ENCODE measurements at places on chromosomes 7 and 10.

DNA sequence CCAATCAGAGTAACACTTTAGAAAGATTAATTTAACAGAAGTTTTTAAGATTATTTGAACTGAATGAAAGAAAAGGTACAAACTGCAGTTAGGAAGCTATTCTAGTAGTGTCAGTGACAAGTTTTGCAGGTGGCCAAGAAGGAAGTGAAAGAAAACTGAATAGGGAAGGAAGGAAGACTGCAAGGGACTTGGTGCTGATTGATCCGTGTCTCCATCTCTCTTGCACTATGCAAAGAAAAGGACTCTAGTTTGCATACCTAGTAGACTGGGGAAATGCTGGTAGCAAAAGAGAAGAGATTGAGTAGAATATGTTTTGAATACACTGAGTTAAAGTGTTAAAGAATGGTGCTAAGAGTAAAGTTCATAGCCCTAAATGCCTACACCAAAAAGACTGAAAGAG, 33.0 kb downstream of the OR6V1 start:
- DNase-seq: peak; percentile 37
- no peak overlapping the region for H3K4me3 ChIP-seq
- H3K27ac ChIP-seq: no peak overlapping the region
- H3K36me3 ChIP-seq: no peaks in the 10 kb centered on the region

DNA sequence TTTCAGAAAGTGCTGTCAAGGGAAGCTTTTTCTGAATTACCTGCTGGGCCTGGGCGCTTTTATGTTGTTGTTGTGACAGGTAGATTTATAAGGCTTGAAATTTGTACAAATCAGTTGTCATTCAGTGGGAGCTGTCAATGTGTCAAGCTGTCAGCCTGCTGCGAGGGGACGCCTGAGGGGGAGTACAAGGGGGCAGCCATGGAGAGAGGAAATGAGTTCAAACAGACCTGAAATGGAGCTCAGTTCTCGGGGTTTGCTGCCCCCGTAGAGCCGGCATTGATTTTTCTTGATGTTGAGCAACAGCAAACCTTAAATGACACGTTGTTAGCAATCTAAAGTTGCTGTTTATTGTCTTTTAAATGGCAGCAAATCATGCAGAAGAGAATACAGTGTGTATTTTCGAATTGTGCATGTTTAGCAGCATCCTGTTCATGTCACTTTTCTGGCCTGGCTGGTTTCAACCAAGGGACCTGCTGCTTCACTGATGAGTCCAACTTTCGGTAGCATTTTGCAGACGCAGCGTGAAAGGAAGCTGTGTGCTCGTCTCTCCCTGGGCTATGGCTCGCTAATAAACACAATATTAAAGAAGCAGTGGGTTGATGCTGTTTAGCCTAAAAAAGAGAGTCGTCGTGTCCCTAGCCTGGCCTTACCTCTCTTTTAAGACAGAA, 166.5 kb downstream of the LRMDA start:
- H3K36me3 ChIP-seq: no peaks in the 10 kb centered on the region
- H3K27ac ChIP-seq: no peak overlapping the region
- no peak for DNase-seq
- H3K4me3 ChIP-seq: no peak overlapping the region

DNA sequence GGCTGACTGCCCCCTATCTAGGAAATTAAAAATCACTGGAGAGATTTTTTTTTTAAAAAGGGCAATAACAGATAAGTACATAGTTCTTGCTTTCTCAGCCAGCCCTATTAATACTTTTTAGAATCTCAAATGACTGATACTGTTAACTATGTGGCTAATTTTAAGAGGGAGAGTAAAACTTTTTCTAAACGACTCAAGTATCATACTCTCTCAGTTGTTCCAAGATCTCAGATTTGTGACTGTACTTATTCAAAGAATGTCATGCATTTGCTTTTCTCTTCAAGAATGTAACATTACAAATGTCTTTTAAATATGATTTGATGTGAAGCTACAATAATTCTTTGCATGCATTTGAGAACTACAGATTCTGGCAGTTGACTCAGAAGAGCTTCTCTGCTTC, 55.4 kb upstream of the RAB11FIP2 start:
- no peaks in the 10 kb centered on the region for H3K27me3 ChIP-seq
- no peak for DNase-seq
- H3K4me3 ChIP-seq: no peak overlapping the region
- H3K36me3 ChIP-seq: no peaks in the 10 kb centered on the region
- no peak overlapping the region for H3K27ac ChIP-seq

DNA sequence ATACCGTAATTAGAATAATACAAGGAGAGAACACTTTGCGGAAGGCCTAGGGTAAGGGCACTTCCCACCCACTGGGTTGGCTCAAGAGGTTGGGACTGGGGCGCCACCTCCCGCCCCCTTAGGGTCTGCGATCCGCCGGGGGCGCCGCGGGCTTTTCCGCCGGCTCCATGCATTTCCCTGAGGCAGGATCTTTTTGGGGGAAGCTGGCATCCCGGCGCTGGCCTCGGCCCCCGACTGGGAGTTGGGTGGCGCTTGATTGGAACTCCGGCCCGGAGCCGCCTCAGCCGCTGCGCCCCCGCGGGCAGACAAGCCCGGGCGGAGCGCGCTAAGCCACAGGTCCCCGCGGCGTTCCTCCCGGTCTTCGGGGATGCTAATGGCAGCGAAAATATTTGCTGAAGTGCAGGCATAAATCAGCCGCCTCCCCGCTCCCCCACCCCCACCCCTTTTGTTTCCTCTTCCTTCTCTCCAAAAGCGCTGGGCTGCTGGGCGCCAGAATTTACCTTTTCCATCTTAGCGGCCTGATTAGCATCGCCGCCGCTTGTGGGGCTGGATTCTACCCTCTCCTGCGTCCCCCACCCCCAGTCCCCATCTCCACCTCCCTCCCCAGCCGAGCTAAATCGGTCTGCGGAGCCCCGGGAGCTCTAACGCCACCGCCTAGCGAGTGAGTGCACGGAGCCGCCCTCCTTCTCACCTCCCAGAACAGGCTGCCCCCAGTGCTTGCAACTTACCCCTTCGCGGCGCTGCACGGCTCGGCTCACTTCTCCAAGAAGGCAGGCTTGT, 5.1 kb downstream of the UNC5B start:
- no peak overlapping the region for H3K27ac ChIP-seq
- peak; percentile 52 for DNase-seq
- H3K27me3 ChIP-seq: peaks cover 15% of the 10 kb centered on the region
- no peaks in the 10 kb centered on the region for H3K36me3 ChIP-seq
- peaks cover 35% of the 10 kb centered on the region for H3K4me1 ChIP-seq

DNA sequence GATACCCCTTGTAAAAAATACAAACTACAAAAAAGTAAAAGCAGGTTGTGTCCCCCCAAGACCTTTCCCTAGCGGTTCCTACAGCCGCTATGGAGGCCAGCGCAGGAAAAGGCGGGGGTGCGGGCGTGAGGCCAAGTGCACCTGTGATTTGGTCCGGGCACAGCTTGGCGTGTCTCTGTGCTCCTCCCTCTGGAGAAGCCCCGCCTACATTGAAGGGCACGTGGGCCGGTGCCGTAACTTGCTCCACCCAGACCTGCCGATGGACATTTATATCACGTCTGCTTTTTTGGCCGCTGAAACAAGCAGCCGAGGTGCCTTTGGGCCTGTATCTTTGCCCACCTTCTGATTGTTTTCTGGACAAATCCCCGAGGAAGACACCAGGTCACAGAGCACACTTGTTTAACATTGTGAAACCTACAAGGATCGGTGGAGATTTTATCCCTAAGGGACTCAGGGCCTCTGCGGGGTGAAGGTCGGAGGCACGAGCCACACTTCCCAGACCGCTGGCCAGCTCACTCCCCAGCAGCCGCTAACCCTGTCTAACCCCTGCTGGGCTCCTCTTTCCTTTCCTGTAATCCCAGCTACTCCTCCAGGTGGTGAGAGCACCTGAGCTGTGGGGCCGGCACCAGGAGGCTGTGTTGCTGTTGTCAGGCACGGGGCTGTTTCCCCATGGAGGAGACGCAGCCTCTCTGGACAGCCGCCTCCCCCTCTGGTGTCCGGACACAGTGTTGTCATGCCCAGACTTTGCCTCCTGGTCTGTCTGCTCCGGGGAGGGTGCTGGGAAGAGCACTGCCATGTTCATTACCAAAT, 18.8 kb upstream of the INPP5A start:
- no peak for DNase-seq
- H3K27me3 ChIP-seq: no peaks in the 10 kb centered on the region
- no peaks in the 10 kb centered on the region for H3K36me3 ChIP-seq
- peaks cover 46% of the 10 kb centered on the region for H3K4me1 ChIP-seq
- H3K27ac ChIP-seq: no peak overlapping the region
- no peak overlapping the region for H3K4me3 ChIP-seq

DNA sequence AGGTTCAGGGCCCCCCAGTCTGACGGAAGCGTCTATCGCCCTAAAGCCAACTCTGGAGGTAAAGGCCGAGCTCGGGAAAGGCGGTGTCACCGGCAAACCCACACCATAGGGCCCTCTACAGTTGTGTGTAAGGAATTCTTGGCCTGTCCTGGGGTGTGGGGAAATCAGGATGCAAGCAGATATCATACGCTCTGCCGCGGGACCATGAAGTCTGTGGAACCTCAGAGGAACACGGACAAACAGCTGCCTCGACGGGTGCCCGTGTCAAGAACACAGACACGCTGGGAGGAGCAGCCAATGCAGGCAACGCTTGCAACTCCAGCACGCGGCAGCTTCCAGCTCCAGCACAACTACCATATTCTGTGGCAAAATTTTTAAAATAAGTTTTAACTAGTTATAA, 157.9 kb downstream of the DIP2C start:
- no peak overlapping the region for H3K27ac ChIP-seq
- no peak for DNase-seq
- H3K27me3 ChIP-seq: peaks cover 62% of the 10 kb centered on the region
- H3K36me3 ChIP-seq: no peaks in the 10 kb centered on the region
- H3K4me3 ChIP-seq: no peak overlapping the region

GRCh38 chr10:76939933-76940468, 697.6 kb downstream of the KCNMA1 start:
- DNase-seq: no peak
- no peaks in the 10 kb centered on the region for H3K4me1 ChIP-seq
- no peak overlapping the region for H3K4me3 ChIP-seq
- no peaks in the 10 kb centered on the region for H3K36me3 ChIP-seq
- H3K27ac ChIP-seq: no peak overlapping the region
- H3K27me3 ChIP-seq: peaks cover 5% of the 10 kb centered on the region

Data from common myeloid progenitor, CD34-positive (primary cell).